A549 treated with RU486 at 1 μM for 4 hours (cell line): ENCODE measurements at places on chromosomes 13 and 19. TPM values are rescaled to one million over a fixed set of nuclear protein-coding genes. Genes with fewer than 3 reads are reported as not detected.

The ZNF154 gene
- not detected in 5 replicates for total RNA-seq

The RGL3 gene
- 0.85 to 2.0 TPM (median 1.7 TPM) in 5 replicates for total RNA-seq

The APOC4 gene
- not detected in 5 replicates for total RNA-seq

The KLK3 gene
- not detected in 5 replicates for total RNA-seq

The KCTD4 gene
- not detected in 5 replicates for total RNA-seq
